Effector CD8-positive, alpha-beta T cell (primary cell): ENCODE measurements at places on chromosomes 2 and 18.

DNA sequence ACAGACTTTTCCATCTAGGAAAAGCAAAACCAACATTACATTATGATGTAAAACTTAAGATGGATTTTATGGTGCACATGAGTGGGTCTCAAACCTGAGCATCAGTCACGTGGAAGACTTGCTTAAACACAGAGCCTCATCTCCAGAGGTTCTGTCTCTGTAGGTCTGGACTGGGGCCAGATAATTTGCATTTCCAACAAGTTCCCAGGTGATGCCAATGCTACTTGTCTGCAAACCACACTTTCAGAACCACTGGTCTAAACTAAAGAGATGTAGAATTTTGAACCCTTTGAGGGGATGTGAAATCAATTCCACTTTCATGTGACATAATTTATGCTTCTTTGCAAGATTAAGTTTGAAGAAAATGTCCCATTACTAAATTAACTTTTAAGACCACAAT is 522.8 kb downstream of the MBD2 start:
- no peak for DNase-seq

GRCh38 chr2:7411691-7412090 is 494.5 kb downstream of the RNF144A start:
- no peak for DNase-seq

- DNase-seq, result peak; percentile 44
Observed at GRCh38 chr2:42102591-42103450, 55.0 kb downstream of the PKDCC start.

DNA sequence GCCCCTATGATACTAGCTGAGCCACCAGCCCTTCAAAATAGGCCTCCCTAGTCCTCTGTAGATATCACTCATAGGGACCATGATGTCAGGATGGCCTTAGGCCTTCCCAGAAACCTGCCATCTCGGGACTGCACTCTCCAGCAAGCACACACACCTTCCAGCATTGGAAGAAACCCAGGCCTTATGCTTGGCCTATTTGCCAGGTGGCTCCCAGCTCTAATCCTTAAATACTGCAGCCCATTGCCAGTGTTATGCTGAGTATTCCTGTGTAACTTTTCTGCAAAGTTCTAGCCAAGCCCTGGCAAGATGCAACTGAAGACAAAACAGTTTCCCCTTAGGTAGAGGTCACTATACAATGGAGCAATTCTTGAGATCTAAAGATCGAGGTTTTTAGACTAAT is 316.5 kb downstream of the SETBP1 start:
- no peak for DNase-seq

- no peak for DNase-seq
Observed at GRCh38 chr2:163878718-163879117, 142.9 kb upstream of the FIGN start.

DNA sequence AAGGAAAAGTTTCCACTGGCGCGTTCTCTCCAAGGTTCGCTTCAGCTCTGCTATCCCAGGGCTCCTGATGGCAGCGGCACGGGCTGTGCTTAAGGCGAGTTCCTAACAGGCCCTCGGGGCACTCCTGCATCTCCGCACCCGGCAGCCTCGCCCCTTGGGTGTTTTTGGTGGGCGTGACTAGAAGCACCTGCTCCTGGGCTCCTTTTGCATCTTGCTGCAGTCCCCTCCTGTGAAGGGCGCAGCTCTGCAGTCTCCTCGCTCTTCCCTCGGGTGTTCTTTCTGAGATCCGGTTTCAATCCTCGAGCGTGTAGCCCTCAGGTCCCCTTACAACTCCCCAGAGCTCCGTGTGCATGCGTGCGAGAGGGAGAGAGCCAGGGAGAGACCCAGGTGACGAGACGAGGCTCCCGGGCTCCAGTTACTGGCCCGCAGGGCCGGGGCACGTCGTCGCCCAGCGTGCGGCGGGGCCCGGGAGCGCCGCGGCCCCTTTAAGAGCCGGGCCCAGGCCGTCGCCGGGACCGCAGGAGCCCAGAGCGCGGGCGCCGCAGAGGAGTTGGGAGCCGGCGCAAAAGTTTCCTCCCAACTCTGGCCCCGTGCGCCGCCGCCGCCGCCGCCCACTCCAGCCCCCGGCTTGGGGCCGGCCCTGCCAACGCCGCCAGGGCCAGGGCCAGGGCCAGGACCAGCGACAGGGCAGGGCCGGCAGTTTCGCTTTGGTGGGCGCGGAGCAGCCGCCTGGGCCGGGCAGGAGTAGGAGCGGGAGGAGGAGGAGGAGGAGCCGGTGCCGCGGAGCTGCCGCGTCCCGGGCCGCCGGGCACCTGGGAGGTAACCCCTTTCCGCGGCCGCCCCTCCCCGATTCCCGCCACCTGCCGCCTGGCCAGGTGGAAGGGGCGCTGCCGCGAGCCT is at the start of gene PARD3B:
TSS of gene PARD3B (plus strand) at position 515 of the 900 bp plus-strand sequence. CDS start 525 bp downstream, outside the sequence.
- DNase-seq, result no peak

DNA sequence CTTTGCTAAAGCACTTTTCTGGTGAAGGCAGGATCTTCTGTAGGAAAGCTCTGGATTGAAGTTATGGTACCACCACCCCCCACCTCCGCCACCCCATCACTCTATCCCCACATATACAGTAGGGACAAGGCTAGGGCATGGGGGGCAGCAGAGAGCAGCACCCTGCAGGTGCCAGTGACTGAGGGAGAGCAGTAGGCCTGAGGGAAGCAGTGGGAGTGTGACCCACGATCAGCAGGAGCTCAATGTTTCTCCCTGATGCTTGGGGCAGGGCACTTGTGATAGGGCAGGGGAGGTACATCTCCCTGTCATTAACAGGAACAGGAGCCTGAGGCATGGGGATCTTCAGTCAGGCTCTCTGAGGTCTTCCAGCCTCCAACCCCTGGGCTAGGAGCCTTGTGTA is 121.6 kb downstream of the ZFP36L2 start:
- DNase-seq, result no peak

- DNase-seq, result no peak
Observed at GRCh38 chr18:24031916-24032315, 17.4 kb downstream of the TTC39C start.

DNA sequence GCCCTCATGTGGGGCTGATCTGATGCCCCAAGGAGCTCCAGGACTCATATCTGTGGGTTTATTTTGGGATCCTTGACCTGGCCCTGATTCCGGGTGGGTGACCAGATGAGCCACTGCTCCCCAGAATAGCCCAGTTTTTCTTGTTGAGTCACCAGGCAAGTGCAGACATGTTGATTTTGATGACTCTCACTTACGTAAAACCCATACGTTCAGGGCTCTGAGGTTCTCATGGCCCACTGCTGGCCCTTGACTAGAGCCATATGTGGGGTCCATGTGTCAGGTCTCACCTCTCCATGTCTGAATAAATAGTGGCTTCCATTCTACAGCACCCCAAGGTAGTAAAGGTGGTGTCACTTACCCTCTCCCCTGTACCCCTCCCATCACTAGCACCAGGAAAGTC is 41.9 kb downstream of the CDC42EP3 start:
- DNase-seq, result no peak

GRCh38 chr2:37896319-37896718 is 28.8 kb upstream of the RMDN2 start:
- DNase-seq, result no peak

- no peak for DNase-seq
Observed at GRCh38 chr2:71536226-71536671, 82.9 kb downstream of the DYSF start.
